ENCODE measurements at places on chromosomes 4 and X.

DNA sequence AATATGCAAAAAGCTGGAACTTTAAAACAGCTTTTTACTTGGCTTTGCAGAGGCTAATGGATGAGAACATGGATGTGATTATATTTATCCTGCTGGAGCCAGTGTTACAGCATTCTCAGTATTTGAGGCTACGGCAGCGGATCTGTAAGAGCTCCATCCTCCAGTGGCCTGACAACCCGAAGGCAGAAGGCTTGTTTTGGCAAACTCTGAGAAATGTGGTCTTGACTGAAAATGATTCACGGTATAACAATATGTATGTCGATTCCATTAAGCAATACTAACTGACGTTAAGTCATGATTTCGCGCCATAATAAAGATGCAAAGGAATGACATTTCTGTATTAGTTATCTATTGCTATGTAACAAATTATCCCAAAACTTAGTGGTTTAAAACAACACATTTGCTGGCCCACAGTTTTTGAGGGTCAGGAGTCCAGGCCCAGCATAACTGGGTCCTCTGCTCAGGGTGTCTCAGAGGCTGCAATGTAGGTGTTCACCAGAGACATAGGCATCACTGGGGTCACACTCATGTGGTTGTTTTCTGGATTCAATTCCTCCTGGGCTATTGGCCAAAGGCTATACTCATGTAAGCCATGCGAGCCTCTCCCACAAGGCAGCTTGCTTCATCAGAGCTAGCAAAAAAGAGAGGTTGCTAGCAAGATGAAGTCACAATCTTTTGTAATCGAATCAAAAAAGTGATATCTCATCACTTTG is 15.6 kb downstream of the TLR8 start:
- DNase-seq: no peak

DNA sequence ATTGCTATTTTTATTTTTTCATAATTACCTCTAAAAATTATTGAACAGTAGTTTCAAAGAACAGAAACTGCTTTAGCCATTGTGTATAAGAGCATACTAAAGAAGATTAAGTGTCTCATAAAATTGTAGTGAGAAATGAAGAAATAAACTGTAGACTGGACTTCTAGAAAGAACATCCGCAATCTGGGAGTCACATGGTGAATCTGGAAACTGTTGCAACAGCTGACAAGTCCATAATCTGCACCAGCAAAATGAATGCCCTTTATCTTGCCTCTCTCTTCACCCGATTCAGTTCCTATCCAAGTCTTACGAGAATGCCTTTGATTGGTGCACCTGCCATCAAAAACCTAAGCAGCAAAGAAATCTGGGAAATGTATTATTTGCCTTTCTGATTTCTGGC is 312.9 kb downstream of the NAF1 start:
- no peak for DNase-seq

DNA sequence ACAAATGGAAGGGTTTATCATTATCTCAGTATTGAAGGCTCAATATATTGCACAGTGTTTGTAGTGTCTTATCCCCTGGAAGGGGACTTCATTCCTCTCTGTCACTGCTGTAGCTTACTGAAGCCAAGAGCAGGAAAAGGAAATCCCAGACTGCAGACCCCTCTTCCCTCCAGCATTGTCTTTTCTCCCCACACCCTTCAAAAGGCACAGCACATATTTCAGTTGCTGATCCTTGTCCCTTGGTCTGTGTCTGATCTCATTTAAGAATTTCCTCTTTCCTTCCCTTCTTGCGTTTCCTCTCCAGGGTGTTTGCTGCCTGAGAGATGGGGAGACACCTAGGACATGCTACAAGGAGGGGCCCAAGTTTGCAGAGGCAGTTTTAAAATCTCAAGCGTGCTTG is 40.1 kb downstream of the STIM2 start:
- no peak for DNase-seq

DNA sequence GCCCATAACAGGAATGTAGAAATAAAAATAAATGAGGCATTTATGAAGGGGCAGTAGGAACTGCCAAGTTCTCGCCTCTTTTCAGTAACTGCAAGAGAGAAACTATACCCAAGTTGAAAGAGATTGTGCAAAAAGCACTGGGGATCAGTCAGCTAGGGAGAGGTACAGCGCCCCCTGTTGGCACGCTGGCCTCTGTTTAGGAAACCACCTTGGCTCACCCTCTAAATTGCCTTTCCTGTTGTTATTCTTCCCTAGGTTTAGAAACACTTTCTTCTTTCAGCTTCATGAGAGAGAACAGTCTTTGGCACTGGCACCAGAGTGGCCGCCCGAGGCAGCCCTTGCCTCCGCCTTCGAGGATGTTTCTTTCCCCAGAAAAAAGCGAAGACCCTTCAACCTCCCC is 348.5 kb downstream of the MID1IP1 start:
- DNase-seq: peak; percentile 33

DNA sequence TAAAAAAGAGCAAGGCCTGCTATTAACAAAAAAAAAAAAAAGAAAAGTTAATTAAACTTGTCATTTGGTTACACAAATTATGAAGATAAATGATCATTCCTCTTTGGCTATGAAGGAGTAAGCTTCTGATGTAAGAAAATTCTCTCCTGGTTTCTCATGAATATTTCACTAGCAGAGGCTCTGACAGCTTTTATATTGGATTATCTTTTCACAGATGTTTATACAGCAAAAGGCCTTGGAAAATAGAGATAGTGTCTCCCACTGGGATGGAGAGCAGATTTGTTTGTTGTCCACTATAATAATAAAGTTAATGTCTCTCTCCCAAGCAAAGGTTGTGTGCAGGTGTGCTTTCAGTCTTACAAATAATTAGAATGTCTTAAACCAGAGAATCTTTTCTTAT is 40.7 kb upstream of the PDGFC start:
- DNase-seq: no peak

DNA sequence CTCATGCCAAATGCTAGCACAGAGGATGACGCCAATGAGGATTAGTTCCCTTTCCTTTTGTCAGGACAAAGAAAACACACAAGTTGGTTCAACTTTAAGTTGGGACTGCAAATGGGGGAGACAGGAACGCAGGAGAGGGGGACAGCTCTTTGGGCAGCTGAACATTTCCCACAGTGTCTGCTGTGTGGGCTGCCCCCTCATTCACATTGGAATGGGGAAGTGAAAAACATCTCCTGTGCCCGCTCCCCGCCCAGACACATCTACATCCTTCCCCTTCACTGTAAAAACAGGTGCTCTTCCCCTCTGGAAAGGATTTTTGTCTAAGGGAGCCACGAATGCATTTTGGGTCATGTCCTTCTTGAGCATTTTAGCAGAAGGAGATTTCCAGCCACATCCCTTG is 44.5 kb upstream of the TBC1D9 start:
- no peak for DNase-seq

DNA sequence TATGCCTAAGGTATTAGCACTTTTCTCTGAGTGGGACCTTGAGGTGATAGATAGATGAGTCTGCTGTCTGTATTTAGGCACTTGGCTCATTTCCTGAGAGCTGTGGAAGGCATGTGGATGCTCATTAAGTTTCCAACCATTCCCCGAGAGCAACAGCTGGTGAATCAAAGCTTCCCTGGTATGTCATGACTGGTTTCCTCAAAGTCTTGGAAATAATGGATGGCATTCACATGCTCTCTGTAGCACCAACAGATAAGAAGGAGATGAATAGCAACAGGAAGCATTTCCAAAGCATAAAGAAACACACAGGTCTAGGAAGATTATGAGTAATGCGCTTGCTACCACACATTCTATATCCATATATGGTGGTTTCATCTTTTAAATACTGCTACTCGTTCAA is 118.3 kb upstream of the ETNPPL start:
- peak; percentile 28 for DNase-seq

GRCh38 chrX:50432829-50433289 is 37.8 kb downstream of the DGKK start:
- DNase-seq: no peak

- DNase-seq: peak; percentile 97
These were observed 424.2 kb downstream of the PDGFC start for GRCh38 chr4:156547439-156547838.

GRCh38 chr4:164700471-164700870 is 53.5 kb upstream of the SMIM31 start:
- DNase-seq: no peak

- peak; percentile 33 for DNase-seq
These were observed 44.5 kb upstream of the SLC4A4 start for GRCh38 chr4:71294301-71294700.

DNA sequence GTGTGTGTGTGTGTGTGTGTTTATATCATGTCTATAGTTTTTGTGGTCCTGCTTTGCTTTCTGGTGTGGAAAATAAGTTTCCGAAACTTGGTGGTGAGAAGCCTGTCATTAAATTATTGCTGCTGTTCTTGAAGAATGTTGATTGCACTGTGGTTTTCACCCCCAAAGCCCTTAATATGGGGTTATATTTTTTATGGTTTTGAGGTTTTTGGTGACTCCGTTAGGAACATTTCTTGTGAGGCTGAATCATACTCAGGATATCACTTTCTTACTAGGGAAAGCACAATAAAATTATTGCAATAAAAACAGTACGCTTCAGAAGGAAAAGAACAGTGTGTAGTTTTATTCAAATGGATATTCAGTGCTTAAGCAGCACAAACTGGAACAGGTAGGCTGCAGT is 539.1 kb upstream of the MAGEB18 start:
- DNase-seq: no peak

DNA sequence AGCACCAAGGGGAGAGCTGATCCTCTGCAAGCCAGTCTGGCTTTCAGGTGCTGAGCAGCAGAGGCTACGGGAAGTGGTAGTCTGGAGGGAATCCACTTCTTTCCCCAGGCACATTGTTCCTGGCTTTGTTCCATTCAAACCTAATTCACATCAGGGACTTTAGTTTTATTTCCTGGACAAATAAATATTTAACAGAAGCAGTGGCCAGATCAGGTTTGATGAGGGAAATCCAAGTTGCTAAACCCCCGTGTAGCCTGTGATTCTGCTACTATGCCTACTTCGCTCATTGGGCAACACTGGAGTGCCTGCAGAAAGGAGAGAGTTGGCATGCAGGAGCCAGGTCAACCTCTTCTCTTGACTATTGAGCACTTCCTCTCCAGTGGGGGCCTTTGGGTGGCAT is 13.8 kb upstream of the STBD1 start:
- DNase-seq: peak; percentile 90

DNA sequence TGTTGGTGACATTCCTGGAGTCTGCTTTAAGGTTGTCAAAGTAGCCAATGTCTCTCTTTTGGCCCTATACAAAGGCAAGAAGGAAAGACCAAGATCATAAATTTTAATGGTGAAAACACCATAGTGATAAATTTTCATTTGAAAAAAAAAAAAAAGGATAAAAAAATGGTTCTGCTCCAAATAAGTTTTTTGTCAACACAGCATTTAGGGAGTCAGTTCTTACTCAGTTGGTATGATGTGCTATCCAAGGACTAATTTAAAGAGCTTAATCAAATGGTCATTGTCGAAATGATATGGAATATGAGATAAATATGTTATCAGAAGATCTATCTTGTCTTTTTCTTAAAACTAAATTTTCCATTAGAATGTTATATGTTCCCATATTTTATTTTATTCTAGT is 83.9 kb downstream of the PCDH18 start:
- no peak for DNase-seq

DNA sequence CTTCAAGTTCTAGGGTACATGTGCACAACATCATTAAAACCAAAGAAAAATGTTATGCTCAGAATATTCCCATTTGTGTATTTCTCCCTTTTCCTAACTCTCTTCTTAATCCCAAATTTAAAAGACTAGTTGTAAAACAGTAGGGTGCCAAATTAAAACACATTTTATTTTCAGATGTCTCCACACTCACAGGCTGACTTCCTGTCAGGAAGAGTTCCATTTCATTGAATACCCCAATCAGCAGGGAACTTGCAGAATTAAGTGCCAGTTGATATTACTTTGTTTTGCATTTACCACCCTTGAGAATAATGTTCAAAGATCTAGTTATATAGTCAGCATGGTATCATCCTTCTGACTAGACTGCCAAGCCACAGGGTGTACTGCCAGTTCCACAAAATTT is 207.9 kb downstream of the MAB21L2 start:
- no peak for DNase-seq

- DNase-seq: no peak
These were observed 5.6 kb upstream of the SYTL5 start for GRCh38 chrX:38000706-38001105.

DNA sequence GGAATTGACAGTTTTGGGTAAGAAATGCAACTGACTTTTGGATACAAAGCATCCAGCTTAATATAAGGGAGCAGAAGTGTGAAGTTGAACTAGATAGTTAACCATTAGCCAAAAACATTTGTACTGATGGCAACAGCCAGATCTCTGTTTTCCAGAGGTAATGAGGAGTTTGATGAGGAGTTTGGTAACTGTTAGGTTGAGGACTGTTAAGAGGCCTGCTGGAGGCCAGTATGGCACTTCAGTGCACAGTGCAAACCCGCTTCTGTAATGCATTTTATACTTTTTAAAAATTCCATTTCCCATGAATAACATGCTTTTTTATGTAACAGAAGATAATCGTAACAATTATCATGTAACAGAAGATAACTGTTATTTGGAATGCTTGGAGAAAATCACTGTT is 30.0 kb downstream of the CDKL5 start:
- peak; percentile 41 for DNase-seq

DNA sequence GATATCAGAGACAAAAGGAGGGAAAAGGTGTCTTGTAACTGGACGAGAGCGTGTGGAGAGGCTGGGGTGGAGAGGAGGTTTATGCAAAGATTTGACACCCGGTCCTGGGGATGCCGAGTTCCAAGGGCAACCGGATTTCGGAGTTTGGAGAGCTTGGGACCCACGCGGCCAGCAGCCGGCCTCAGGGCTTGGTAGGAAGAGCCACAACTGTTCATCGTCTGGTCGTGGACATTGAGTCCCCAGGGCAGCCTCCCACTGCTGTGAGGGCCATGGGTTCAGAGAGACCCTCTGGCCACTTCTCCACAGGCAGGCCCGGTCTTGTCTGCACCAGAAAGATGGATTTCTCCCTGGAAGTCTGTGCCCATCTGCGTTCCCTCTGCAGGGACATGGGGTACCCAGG is 46.8 kb downstream of the SHOX start:
- no peak for DNase-seq

GRCh38 chr4:115190529-115190928 is 77.1 kb upstream of the NDST4 start:
- DNase-seq: no peak

- no peak for DNase-seq
These were observed 38.8 kb upstream of the CAPN6 start for GRCh38 chrX:111309083-111309482.

- no peak for DNase-seq
These were observed 287.6 kb downstream of the PAPSS1 start for GRCh38 chr4:107432451-107432850.

All from renal cortical epithelial cell (primary cell).